ENCODE measurements at places on chromosomes 2 and 18.

- no peaks in the 10 kb centered on the region for H3K36me3 ChIP-seq
- no peaks in the 10 kb centered on the region for H3K4me1 ChIP-seq
- DNase-seq, result no peak
- H3K4me3 ChIP-seq, result no peak overlapping the region
- H3K27ac ChIP-seq, result no peak overlapping the region
- no peaks in the 10 kb centered on the region for H3K27me3 ChIP-seq
Measured at GRCh38 chr2:17966798-17967197, 88.3 kb downstream of the KCNS3 start.

- peaks cover 17% of the 10 kb centered on the region for H3K27me3 ChIP-seq
- no peak for DNase-seq
- no peak overlapping the region for H3K4me3 ChIP-seq
- peaks cover 29% of the 10 kb centered on the region for H3K4me1 ChIP-seq
- peaks cover 11% of the 10 kb centered on the region for H3K36me3 ChIP-seq
Measured at GRCh38 chr2:196801674-196802261, 2.3 kb upstream of the GTF3C3 start.

DNA sequence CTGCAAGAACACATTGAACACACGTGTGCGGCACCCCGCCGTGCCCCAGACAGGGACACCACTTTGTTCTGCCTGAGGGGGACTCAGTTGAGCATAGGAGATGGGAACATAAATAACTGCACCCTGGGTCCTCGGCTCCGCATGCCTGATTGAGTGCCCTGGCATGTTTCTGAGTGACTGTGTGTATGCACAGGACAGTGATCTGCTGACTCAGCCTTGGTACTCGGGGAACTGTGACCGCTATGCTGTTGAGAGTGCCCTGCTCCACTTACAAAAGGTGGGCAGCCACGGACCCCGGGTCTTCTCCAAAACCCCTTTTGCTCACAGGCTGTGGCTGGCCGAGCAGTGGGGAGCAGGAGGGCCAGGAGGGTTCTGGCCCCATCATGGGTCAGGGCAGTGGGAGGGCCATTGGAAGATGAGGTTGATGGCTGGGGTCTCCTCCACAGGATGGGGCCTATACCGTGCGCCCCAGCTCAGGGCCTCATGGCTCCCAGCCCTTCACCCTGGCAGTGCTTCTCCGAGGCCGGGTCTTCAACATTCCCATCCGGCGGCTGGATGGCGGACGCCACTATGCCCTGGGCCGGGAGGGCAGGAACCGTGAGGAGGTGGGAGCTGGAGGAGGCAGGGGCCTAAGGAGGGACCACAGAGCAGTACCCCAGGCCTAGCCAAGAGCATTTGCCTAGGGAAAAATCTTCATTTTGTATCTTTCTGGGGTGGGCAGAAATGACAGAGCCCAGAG, 16.9 kb downstream of the SH2D6 start:
- no peaks in the 10 kb centered on the region for H3K27me3 ChIP-seq
- no peak overlapping the region for H3K4me3 ChIP-seq
- H3K4me1 ChIP-seq, result peaks cover 48% of the 10 kb centered on the region
- H3K36me3 ChIP-seq, result no peaks in the 10 kb centered on the region

GRCh38 chr2:126253669-126254068, 402.3 kb upstream of the GYPC start:
- no peak for DNase-seq
- H3K27ac ChIP-seq, result no peak overlapping the region
- H3K4me3 ChIP-seq, result no peak overlapping the region
- no peaks in the 10 kb centered on the region for H3K27me3 ChIP-seq

- no peak overlapping the region for H3K27ac ChIP-seq
- no peak overlapping the region for H3K4me3 ChIP-seq
- no peaks in the 10 kb centered on the region for H3K36me3 ChIP-seq
- no peaks in the 10 kb centered on the region for H3K4me1 ChIP-seq
- no peaks in the 10 kb centered on the region for H3K27me3 ChIP-seq
Measured at GRCh38 chr2:140542627-140543026, 1588.2 kb downstream of the LRP1B start.

All from esophagus squamous epithelium (tissue), 5 donors.